ENCODE measurements at places on chromosomes 4 and X.

GRCh38 chr4:56910172-56910967, 2.7 kb downstream of the REST start:
- DNase-seq: peak; percentile 32

DNA sequence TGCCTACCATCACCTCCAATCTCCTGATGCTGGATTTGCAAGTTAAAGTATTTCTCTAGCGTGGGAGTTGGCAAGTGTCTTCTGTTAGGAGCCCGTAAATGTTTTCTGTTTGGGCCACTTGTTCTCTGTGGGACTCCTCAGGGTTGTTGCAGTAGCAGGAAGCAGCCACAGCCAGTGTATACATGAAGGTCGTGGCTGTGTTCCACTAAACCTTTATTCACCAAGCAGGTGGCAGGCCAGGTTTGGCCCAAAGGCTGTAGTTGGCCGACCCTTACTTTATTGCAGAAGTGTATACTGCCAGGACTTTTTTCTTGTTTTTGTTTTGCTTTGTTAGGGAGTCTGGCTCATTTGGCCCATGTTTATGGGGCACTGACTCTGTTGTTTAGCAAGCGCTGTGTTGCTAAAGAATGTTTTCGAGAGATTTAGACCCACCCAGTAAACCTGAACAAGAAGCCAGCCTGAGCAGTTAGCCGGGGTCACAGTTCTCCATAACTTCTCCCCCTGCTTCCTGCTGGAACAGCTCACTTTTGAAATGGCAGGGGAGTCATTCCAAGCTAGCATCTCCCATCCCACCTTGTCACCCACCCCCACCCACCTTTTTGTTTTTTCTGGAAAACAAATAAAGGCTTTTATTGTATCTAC, 58.8 kb downstream of the SHROOM2 start:
- no peak for DNase-seq

GRCh38 chrX:102966701-102967100, 29.6 kb downstream of the RAB40AL start:
- DNase-seq: no peak

DNA sequence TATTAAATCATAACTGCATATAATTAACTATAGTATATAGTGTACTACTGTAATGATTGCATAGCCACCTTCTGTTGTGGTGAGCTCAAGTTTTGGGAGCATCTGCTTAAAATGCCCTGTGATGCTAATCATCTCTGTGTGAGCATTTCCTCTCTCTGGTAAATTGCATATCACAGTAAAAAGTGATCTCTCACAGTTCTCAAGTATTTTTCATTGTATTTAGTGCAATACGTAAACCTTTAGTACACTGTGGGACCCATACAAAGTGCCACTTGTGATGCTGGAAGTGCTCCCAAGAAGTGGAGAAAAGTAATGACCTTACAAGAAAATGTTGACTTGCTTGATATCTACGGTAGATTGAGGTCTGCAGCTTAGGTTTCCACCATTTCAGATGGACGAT, 82.0 kb downstream of the WWC2 start:
- DNase-seq: no peak

DNA sequence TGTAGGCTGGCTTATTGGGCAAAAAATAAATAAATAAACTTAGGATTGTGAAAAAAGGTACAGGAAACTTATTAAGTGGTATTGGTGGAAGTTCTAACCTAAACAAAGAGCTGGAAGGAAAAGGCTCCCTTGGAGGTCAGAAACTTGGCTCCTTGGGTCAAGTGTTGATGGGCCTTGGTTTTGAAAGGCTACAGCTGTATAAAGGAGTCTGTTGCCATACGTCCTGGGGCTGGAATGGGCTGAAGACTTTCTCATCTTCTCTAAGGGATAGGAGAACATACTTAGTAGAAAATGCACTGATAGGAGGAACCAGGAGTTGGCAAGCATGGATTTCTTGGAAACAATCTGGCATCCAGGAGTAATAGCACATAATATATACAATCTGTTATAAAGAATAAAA, 56.6 kb downstream of the PDLIM5 start:
- DNase-seq: no peak

DNA sequence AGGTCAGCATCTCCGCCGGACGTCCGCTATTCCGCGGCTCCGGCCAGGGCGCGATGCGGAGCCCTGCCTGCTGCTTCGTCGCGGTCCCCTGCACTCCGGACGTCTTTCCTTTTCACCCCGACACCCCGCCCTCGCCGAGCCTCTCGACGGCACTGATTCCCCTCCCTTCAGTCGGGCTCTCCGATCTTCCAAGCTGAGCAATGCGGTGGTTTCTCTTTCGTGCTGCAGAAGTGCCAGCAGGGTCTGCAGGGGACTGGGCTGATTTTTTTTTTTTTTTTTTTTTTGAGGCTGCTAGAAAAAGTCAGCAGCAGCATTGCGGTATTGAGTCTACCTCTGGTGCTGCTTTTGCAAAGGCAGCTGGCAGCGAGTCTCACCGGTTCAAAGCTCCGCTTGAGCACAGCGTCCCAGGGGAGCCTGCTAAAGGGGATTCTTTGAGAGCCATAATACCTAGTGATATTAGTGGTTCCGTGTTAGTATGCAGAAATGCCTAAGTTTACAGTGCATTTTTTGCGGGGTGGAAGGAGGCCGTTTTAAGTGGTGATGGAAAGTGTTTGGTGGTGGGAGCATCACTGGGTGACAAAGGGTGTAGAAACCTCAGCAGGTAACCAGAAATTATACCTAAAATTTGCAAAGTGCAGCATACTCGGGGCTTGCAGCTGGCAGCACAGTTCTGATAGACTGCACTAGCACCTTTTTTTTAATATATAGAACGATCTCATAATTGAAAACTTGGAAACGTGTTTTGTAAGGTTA, 969 bp downstream of the STIM2 start:
- DNase-seq: peak; percentile 49

DNA sequence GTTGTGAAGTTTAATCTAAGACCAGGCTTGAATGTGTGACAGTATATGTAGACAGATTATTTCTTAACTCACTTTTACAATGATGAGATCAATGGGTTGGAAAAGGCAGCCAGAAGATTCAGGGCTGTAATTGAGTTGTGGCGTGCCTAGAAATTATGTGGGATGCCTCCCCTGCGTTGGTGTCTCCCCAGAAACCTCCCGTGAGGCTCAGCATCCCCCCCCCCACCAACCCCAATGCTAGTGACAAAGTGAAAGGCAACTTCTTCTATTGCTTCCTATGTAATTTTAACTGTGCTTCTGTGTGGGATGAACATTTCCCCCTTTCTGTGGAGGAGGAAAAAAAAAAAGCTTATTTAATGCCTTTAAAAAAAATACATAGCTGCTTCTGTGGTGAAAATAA, 297.9 kb downstream of the ARHGAP10 start:
- DNase-seq: no peak

GRCh38 chr4:185479507-185479971, 8.0 kb upstream of the CCDC110 start:
- DNase-seq: no peak

DNA sequence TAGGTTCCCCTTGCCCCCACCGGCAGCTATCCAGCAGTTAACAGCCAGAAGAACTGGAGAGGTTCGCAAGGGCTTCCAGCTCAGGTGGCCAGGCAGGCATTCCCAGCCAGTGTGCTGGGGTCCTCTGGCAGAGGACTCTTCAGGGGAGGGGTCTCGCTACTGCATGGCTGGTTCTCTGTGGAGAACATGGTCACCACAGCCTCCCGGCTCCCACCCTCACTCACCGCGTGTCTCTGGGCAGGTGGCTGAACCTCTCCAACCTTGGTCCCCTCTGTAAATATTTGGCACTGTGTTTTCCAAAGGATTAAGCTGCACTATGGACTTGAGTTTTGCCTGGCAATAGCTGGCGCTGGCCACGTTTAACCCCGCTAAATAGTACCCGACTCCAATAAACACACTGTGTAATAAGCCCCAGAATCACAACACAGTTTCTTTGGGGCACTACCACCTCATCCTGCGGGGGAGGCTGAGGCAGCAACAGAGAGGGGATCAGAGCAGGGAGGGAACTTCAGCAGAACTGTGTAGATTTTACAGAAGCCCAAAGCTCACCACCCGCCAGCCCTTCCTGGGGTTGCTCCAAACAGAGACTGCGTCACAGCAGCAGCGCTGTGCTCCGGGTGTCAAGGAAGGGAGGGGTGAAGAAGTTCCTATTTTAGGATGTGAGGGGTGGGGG, 15.2 kb downstream of the BCOR start:
- DNase-seq: no peak

DNA sequence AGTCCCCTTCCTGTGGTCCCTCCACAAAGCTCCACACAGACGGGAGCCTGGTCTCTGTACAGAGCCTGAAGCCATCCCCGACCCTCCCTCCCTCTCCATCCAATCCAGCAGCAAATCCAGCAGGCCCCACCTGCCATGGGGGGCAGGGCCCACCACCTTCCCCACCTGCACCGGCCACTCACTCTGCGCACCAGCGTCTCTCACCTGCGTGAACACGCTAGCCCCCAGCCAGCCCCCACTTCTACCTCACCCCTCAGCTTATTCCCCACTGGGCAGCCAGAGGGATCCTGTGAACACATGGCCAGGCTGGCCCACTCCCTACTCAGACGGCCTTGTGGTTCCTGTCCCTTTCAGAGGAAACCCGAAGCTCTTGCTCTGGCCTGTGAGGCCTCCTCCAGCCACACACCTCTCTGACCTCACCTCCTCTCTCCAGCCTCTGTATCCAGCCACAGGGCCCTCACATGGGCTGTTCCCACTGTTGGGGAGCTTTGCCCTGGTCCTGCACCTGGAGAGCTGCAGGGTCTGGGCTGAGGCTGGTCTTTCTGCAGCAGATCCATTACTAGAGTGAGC, 70.9 kb downstream of the WFS1 start:
- no peak for DNase-seq

- DNase-seq: no peak
Measured at GRCh38 chr4:174056959-174057358, 226.5 kb downstream of the FBXO8 start.

GRCh38 chrX:47498411-47498810, 15.4 kb upstream of the ZNF41 start:
- no peak for DNase-seq

GRCh38 chrX:10906866-10907265, 204.3 kb upstream of the HCCS start:
- DNase-seq: peak; percentile 32

DNA sequence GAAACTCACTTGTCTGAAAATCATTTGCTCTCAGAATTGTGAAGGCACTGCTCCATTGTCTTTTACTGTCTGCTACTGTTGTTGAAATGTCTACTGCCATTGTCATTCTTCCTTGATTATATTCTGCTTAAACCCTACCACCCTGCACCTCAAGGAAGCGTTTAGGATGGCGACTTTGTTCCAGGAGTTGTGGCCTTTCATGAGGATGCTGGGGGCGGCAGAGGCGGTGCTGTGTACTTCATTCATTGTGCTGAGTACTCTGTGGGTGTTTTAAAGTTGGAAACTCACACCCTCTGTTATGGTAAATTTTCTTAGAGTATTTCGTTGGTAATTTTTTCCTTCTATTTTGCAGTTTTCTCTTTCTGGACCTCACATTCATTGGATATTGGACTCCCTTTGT, 258.9 kb downstream of the TENM3 start:
- DNase-seq: no peak

DNA sequence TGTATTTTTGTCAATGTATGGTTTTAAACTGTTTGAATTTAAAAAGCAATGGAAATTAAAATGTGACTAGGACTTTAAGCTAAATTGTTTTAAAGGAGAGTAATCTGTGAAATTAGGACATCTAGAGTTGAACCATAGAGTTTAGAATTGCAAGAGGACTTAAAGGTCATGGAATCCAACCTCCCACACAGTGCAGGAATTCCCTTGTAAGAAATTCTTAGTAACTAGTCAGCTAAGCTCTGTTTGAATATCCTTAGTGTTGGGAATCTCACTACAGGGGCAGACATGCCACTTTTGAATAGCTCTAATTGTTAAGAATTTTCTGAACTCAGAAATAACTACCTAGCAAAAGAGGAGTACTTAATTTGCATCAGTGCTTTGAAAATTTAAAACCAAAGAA, 292.9 kb downstream of the IL1RAPL1 start:
- no peak for DNase-seq

- DNase-seq: no peak
Measured at GRCh38 chr4:340011-340410, 2.4 kb downstream of the ZNF141 start.

DNA sequence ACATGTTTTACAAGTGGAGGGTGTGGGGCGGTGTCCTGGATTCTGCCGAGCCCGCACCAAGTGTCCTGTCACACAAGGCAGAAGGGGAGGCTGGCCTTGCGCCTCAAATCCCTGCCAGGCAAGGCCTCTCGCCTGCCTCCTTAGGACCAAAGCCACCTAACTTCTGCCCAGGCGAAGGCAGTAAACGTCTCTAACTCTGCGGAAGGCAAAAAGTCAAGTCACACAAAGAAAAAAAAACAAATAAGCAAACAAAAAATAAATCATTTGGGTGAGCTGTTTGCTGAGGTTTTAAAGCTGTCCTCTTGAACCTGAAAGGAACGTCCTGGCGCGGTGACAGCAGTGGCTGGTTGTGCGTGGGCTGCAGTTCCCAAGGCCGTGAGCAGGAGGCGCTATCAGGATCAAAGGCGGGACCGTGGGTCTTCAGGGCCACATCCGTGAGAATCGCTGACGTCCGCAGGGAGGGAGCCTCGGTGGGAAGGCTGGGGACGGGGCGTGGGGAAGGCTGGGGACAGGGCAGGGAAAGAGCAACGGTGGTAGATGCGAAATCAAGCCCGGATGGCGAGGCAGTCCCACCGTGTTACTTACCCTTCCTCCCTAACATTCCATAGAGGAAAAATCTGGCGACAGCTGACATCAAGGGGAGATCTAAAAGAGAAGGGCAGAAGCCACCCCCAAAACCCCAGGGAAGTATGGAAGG, 99.1 kb downstream of the TRAPPC11 start:
- no peak for DNase-seq

DNA sequence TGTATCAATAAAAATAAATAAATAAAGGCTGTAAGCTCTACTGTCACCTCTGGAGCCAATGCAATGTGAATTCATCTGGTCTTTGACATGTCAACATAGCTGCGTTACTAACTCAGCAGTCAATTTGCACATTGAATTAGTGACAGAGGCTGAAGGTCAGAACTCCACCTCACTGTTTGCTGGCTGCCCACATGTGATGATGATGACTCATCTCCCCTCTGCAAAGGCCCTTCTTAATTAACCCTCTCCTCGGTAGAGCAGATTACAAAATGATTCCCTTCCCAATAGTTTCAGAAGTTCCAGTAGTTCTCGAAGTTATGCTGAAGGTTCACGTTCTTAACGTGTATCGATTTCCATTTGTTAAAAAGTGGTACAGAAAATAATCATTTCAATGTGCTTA, 1626.0 kb upstream of the TENM3 start:
- DNase-seq: no peak

GRCh38 chr4:972651-973424, 531 bp downstream of the DGKQ start:
- peak; percentile 5 for DNase-seq

DNA sequence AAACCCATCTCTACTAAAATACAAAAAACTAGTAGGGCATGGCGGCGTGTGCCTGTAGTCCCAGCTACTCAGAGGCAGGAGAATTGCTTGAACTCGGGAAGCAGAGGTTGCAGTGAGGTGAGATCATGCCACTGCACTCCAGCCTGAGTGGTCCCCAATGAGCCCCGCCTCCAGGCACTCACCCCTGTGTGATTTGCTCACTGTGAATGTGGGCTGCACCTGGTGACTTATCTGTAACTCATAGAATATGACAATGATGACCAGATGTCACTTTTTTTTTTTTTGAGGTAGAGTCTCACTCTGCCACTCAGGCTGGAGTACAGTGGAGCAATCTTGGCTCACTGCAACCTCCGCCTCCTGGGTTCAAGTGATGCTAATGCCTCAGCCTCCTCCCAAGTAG, 49.0 kb upstream of the HOPX start:
- DNase-seq: no peak

GRCh38 chrX:100944601-100945000, 15.9 kb upstream of the XKRX start:
- no peak for DNase-seq

GRCh38 chr4:7699031-7699430, 240.6 kb downstream of the AFAP1 start:
- peak; percentile 95 for DNase-seq
